ENCODE measurements at places on chromosomes 6 and 20.

- DNase-seq, result no peak
Measured at GRCh38 chr6:53961679-53962370, 149.4 kb upstream of the MLIP start.

DNA sequence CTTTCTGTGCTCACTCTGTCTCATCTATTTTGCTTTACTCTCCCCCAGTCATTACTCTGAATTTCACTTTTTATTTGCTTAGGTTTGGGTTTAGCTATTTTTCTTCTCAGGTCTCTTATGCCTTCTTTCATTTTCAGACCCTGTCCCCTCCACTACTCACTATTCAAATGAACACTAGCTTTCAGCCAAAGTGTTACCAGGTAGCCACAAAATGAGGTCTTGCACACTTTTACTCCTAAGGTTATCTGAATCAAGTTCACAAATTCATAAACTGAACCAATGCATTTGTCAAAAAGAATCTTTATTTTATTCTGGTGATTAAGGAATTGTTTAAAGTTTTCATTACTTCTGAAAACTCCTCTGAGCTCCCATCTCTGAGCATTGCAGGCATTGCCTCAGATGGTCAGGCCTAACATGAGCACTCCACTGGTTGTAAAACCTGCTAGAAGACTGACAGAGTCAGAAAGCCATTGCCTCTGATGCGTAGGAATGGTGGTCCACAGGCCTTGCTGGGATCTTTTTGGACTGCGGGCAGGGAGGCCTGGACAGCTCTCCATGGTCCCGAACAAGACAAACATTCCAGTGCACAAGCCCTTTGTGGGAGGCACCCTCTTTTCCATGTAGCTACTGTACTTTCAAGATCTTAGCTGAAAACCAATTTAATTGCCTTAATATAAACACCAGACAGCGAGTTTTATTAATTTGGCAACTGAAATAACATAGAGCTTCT lies 48.5 kb downstream of the FYN start:
- no peak for DNase-seq

DNA sequence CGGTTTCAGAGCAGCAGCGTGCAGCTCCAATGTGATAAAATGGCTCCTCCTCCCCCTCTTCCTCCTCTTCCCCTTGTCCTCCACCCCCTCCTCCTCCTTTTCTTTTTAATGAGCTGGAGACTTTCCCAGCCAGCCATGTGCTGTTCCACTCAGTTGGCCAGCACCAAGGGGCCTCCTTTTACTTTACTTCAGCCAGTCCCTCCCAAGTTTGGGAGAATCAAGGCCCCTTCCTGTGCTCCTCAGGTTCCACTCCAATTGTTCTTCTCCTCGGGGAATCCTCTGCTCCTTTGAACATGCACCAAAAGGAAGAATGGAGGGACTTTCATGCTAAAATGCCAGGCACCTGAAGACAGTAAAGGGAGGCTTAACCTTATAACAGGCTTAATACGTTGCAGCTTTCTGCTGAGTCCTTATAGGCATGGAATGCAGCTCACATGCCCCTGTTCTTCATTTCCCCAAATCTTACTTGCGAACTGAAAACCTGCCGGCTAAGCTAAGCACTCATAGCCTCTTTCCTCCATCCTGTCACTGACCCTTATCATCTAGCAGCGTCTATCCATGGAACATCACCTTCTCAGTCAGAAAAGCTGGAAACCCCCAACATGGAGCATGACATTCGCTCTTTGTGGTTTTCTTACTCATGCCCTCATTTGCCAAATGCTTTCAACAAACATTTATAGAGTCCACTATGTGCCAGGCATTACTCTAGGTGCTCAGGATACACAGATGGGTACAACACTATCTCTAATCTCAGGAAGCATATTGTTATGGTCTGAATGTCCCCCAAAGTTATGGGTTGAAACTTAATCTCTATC lies 170.6 kb downstream of the PHACTR1 start:
- no peak for DNase-seq

- no peak for DNase-seq
Measured at GRCh38 chr6:166691746-166692145, 64.7 kb upstream of the RPS6KA2 start.

DNA sequence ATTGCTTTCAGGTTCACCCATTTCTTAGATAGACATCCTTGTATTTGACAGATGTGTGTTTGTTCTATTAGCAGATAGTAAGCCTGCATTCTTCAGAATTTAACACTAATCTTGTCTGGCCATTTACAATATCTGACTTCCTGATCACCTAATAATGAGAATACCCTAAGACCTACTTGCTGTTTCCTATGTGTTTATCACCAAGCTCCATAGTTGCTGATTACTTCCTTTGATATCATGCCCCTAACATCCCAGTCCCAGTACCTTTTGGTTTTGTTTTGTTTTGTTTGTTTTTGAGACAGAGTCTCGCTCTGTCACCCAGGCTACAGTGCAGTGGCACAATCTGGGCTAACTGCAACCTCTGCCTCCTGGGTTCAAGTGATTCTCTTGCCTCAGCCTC lies 143.6 kb upstream of the DST start:
- no peak for DNase-seq

DNA sequence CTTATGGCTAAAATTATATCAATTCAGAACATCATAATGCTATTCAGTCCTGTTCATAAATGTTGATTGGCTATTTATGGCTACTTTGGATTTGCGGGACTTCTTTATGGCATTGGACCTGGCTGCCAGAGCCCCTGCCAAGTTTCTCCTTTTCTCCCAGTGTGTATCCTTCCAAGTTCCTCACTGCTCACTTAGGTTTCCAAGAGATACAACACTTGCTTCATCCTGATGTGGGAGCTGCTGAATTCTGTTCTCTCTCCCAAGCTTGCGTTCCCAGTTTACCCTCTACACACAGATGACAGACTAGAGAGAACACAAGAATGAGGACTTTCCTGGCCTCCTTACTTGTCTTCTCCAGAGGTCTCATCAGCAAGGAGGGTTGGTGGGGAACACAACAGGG lies 18.4 kb upstream of the DAAM2 start:
- no peak for DNase-seq

- no peak for DNase-seq
Measured at GRCh38 chr6:135867332-135867731, 15.8 kb downstream of the PDE7B start.

DNA sequence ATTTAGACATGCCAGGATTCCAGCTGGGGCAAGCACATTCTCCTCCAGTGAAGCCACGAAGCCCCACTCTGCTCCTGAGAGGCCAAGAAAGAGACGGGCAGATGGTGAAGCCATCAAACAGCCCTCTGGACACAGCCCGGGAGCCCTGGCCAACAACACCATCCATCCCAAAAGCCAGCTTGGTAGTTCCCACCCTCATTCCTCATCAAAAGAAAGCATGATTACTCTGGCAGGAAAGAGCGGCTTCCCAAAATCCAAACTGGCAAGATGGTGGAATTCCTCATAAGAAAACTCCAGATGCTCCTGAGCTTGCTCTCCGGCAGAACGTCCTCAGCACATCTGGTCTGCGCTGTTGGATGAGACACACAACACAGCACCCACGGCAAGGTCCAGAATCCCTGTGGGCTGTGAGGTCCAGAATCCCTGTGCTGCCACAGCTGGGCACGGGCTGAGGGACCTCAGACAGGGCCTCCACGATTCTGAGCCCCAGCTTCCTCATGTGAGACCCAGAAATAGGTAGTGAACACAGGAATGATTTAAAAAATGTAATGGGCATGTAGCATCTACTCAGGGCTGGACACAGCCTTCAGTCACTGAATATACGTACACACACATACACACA lies 52.6 kb downstream of the THBS2 start:
- DNase-seq, result no peak

- DNase-seq, result no peak
Measured at GRCh38 chr6:151330130-151330696, 61.1 kb downstream of the ZBTB2 start.

- no peak for DNase-seq
Measured at GRCh38 chr6:111572216-111572706, 33.4 kb downstream of the TRAF3IP2 start.

DNA sequence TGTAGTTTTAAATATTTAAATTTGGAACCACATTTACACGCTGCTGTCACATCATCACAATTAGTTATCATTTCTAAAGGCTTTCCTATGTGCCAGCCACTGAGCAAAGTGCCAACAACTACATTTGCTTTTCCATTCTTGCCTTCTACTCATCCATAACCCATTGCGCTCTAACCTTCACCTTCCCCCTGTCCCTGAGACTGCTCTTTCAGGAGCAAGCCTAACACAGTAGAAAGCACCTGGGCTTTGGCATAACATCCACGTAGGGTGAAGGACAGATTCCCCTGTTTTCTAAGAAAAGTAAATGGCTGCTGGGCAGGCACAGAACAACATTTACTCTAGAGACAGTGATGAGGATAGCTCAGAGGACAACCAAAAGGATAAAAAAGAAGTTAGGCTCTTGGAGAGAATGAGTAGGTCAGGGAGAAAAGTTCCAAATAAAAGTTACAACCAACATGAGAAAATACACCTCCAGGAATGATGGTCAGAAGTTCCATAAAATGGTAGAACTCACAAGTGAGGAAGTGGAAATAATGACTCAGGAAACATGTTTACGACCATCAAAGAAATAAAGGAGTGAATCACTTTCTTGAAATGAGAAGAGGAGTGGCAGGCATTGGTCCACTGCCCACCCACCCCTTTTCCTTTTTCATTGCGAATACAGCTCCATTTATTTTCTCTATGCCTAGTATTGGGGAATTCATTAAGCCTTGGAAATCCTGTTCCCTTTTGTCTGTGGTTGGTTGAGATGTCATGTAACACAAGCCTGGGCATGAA lies 77.2 kb downstream of the PFDN4 start:
- no peak for DNase-seq

All from natural killer cell (primary cell).